ENCODE measurements at places on chromosomes 6 and 20.

DNA sequence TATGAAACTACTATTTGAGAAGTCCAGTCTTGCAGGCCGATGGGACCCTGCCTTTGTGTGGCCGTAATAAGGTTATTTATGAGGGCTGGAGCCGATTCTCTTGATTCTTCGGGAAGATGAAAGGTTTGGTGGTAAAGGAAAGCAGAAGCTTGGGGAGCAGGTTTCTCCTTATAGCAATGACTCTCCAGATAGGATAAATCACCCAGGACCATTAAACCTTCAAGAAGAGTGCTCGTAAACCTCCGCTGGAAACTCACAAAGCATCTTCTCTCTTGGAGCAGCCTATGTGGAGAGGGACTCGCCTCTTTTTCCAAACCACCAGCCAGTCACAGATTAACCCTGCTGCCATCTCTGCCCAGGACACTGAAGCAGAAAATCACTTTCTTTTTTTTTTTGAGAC is 69.6 kb upstream of the SALL4 start:
- peak; percentile 33 for DNase-seq

GRCh38 chr6:26251354-26252076 is 113.5 kb upstream of the BTN3A2 start:
- peak; percentile 95 for DNase-seq

DNA sequence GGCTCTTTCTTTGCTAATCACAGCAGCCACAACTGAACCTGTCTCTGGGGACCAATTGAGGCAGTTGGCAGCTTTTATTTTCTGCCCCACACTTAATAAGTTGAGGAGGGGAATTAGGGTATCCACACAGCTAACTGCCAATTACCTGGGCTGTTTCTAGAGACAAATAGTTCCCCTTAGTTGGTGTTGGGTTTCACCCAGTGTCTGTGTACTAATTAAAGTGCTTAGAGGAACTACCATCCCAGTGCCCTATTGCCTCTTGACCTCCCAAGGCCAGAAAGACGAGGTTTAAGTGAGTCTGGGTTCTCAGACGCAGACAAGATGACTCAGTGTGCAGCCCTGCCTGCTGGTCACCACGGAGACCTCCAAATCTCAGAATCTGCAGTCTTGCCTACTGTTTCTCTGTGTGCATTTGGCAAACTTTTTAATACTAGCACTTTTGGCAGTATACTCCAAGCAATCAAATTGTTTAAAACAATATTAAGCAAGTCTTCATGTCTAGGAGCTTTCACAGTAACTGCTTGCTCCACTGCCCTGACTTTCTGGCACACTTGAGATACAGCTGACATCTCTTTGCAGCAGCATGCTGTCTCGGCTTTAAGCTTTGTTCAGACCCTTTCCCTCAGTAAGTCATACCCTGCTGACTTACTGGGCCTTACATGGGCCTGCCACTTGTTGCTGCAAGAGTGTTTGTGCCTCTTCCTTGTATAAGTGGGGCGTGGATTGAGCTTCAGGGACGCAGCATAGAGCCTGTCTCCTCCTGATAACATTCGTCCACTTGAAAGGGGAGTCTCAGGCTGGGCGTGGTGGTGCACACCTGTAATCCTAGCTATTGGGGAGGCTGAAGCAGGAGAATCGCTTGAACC is 31.9 kb downstream of the STK35 start:
- DNase-seq: peak; percentile 64

DNA sequence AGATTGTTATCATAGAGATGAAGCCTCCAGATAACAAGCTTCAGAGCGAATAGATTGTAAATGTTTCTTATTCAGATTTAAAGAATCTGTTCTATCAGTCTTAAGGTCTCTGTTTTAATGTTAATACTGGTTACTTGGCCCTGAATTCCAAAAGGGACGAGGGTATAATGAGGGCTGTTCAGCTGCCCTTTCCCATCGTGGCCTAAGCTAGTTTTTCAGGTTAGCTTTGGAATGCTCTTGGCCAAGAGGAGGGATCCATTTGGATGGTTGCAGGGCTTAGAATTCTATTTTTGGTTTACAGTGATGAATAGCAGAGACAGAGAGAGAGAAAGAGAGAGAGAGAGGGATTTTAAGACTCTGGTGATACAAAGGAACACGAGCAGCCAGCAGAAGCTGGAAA is 62.8 kb upstream of the UFL1 start:
- DNase-seq: no peak

DNA sequence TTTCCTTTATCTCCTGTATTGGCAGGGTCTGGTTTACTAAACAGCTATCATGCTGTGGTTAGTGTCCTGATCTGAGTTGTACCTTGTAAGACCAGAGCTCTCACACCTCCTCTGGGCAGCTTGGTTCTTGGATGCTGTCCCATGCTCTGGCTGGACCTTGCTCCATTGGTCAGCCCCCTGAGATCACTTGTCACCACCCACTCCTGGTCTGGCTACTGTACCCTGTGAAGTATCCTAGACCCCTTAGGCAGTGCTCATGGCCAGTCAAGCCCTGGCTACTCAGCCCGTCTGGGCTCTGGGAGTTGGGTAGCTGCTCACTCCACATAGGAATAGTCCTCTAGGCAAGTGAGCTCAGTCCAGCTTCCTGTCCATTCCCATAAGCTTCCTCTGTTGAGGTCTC is 31.1 kb downstream of the ADGRF4 start:
- no peak for DNase-seq

- DNase-seq: no peak
These were observed 105.6 kb downstream of the CHD6 start for GRCh38 chr20:41512624-41513023.

All from fibroblast of skin of right quadriceps (primary cell).